ENCODE measurements at places on chromosomes 12 and 14.

- DNase-seq, result no peak
These were observed 49.8 kb downstream of the PTGER2 start for GRCh38 chr14:52363961-52364360.

DNA sequence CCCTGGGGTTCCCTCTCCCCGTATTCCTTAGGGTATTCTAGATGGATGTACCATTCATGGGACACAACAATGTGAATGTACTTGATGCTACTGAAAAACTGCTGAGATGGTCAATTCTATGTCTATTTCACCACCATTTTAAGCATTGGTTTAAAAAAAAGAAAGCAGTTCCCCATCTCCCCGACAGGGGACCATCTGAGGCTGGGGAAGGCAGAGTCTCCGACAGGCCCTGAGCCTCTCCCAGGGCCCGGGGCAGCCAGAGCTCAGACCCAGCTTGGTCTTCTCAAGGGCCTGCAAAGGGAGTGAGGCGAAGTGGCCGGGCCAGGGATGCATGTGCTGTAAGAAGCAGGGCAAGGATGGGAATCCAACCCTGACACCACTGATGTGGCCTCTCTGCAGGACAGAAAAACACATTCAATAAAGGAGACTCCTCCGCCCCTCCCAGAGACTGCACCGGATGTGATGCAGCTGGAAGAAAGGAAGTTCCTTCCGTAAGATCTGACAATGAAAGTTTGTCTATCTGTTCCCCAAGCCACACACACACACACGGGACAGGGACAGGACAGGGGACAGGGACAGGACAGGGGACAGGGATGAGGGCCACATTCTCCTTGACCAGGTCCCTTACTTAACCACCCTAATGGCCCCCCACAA lies 234.1 kb downstream of the BCL11B start:
- DNase-seq, result no peak

- DNase-seq, result no peak
These were observed 53.9 kb downstream of the ZC3H14 start for GRCh38 chr14:88616697-88617096.

DNA sequence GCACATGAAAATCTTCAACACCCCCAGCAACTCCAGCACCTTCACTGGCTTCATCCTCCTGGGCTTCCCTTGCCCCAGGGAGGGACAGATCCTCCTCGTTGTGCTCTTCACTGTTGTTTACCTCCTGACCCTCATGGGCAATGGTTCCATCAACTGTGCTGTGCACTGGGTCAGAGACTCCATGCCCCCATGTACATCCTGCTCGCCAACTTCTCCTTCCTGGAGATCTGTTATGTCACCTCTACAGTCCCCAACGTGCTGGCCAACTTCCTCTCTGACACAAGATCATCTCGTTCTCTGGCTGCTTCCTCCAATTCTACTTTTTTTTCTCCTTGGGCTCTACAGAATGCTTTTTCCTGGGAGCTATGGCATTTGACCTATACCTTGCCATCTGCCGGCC lies 11.5 kb upstream of the OR11G2 start:
- DNase-seq, result no peak

DNA sequence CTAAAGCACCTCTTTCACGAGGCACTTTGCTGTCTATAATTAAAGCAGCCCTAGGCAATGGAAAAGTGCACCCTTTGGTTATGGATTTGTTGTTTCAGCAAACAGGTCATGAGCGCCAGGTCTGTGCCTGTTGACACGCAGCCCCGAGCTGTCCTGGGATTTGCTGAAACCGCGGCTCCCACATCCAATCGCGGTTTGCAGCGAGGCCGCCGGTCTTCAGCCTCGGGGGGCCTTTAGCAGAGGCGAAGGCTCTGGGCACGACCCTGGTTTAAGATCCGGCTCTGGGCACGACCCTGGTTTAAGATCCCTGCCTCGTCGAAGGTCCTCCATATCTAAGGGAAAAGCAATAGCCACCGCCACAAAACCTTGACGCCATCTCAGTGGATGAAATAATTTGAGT lies 79.2 kb downstream of the GLT1D1 start:
- no peak for DNase-seq
